Activated naive CD8-positive, alpha-beta T cell treated with anti-CD3 and anti-CD28 coated beads, Interleukin-2, amount 50 U/mL, for 16 hours (primary cell): ENCODE measurements at places on chromosomes 12 and 14.

- no peak for DNase-seq
Observed at GRCh38 chr14:43166163-43166562, 1340.9 kb downstream of the FSCB start.

GRCh38 chr14:52154992-52155650 lies 86.3 kb upstream of the NID2 start:
- DNase-seq: no peak

- no peak for DNase-seq
Observed at GRCh38 chr12:106883426-106883825, 72.3 kb upstream of the TMEM263 start.

GRCh38 chr12:132148368-132149045 lies 4.2 kb downstream of the NOC4L start:
- no peak for DNase-seq
